NCI-H446 (cell line): ENCODE measurements at places on chromosomes 2 and 18.

GRCh38 chr2:45117383-45117782 lies 108.1 kb upstream of the SIX2 start:
- no peak for DNase-seq

- no peak for DNase-seq
Observed at GRCh38 chr2:46815121-46815802, 100.3 kb downstream of the MCFD2 start.

DNA sequence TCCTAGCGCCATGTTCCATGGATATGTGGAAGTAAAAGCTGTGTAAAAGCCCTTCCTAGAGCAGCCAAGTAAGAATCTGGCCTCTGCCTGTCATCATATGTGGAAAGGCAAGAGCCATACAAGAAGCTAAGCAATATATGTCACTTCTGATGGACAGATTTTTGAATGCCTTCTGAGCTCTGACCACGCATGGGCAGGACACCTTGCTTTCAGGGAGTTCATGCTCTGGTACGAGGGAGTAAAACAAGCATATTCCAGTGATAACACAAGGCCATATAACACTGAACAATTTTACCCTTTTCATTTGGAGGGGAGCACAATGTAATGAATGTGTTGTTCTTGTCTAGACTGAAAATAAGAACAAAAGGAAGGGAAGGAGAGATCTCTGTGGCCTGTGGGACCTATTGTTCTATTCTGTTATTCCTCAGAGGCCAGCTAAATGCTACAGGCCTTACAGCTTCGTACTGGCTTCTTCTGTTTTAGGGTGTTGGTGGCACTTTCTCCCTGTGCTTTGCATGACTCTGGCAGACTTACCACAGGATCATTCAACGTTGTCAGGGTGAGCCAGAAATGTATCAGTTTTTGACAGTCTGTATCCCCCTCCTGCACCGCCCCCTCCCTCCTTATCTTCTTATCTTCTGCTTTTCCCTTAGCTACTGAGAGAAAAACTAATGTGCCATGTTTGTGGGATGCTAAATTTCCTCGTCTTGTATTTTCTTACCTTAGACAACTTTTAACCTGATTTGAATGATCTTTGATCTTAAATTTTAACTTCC lies 99.5 kb downstream of the MAP4K4 start:
- DNase-seq, result no peak

GRCh38 chr2:10475811-10476660 lies 27.9 kb upstream of the ODC1 start:
- no peak for DNase-seq

DNA sequence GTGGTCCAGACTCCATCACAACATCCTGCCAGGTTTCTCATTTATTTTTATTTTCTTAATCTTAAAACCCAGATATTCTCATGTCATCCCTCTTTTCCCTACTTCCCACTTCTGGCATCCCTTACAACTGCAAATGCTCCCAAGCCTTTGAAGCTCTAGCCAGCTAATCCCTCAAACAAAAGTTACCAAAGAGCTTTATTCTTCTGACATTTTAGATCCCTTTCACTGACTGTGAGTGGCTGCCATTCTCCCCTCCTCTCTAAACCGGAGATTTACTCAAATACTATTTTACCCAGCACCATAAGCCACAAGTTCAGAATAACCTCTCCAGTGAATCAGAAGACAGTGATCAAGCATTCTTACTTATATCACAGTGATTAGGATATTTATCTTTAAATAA lies 569.0 kb upstream of the SYT4 start:
- no peak for DNase-seq

- no peak for DNase-seq
Observed at GRCh38 chr18:24274837-24275236, 122.8 kb downstream of the OSBPL1A start.

DNA sequence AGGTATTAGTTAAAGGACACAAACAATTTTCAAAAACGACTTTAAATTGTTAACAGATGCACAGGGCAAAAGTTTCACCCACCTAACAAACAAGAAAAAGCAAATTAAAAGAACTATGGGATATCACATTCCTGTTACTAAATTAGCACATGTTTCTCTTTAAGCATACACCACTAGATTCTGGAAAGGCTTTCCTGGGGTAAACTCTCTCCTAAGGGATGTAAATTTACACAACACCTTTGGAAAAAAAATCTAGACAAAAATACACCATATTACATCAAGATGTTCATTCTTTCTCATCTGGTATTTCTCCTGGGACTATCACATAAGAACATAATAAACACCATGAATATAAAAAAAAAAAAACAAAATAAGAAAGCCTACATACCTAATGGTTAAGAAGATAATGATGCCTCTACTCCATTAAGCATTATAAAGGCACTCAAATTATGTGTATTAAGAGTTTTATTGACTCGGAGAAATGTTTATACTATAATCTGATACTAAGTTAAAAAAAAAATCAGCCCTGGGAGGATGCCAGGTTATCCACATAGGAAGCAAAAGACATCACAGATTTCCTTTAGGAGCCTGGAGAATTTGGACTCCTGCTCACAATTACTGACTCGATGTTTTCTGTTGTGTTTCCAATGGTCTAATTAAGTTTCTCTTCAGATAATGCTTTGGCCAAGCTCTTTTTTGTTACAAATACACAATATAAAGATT lies 82.8 kb upstream of the AFF3 start:
- no peak for DNase-seq

DNA sequence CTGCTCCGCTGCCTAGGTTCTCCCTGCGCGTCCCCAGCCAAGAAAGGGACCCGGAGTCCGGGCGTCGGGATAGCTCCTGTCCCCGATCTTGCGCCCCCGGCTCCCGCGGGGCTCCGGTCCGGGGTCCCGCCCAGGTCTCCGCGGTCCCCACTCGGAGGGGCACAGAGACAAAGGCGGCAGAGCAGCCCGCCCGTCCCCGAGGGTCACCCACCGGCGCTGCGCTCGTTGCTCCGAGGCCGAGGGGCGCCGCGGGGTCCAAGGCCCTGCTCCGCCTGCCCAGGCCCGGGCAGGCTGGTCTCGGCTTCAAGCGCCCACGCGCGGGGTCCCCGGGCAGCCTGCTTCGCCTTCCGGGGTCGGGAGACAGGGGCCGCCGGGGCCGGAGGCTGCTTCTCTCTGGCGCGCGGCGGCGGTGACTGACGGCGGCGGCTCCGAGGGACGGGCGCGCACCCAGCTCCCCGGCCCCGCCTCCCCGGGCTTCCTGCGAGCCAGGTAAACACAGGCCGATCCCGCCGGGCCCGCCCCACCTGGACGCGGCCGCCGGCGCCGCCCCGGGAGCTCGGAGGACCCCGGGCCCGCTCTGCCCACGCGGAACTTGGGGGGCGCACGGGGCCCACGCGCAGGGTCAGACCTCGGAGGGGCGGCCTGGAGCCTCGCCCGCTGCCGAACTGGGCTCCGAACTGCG lies at the start of gene MBP:
Gene MBP, minus strand, starts transcription at position 415 of the 682 bp plus-strand sequence. CDS start 27,522 bp downstream, outside the sequence.
- no peak for DNase-seq

DNA sequence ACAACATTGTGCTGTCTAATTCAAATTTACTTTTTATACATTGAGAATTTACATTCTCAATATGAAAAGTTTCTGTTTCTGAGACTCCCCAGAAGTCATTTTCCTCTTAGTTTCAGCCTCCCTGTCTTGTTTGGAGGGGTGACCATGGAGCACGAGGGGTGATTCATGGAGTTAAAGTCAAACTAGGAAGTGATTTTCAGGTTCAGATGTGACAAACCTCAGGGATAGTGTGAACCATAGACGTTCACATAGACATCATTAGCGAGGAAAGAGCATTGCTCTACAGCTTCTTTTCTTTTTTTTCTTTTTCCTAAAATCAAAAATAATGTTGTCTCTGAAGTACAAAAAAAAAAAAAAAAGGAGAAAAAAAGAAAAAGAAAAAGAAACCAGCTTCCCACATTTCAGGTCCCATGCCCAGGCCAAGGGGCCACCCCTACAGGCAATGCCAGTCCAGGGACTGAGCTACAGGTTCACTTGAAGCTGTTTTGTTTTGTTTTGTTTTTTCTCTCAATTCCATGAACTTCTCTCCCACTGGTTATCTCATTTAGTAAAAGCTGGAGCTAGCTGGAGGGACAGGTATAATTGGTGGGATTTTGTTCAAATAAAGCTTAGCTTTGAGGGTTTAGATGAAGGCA lies 18.1 kb upstream of the LCLAT1 start:
- no peak for DNase-seq

GRCh38 chr18:5389356-5389755 lies 93.8 kb upstream of the ZBTB14 start:
- no peak for DNase-seq
